ENCODE measurements at places on chromosomes 11 and 22.
A peak's percentile ranks its signal among the peaks of the same experiment; 100 is the strongest.

GRCh38 chr11:35664977-35665441 lies 2.4 kb downstream of the TRIM44 start:
- no peak for DNase-seq

DNA sequence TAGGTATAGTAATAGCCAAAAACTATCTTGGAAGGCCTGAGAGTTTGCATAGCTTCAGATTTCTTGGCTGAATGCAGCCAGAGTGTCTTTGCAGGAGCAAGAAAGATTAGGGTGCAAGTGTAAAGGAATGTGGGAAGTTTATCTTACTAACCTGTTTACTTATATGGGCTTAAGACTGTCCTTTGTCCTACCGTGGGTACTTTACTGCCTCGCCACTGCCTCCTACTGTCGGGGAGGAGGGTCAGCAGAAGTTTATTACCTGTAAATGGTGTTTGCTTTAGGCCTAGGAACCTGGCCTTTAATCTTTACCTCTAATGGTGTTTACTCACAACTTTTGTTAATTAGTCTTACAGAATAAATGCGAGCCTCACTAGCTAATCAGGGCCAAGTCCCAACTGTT lies 633.8 kb downstream of the DLG2 start:
- no peak for DNase-seq

- no peak for DNase-seq
Measured at GRCh38 chr11:122977470-122978298, 4.0 kb downstream of the BSX start.

GRCh38 chr11:81967242-81967641 lies 766.4 kb downstream of the FAM181B start:
- DNase-seq, result no peak

DNA sequence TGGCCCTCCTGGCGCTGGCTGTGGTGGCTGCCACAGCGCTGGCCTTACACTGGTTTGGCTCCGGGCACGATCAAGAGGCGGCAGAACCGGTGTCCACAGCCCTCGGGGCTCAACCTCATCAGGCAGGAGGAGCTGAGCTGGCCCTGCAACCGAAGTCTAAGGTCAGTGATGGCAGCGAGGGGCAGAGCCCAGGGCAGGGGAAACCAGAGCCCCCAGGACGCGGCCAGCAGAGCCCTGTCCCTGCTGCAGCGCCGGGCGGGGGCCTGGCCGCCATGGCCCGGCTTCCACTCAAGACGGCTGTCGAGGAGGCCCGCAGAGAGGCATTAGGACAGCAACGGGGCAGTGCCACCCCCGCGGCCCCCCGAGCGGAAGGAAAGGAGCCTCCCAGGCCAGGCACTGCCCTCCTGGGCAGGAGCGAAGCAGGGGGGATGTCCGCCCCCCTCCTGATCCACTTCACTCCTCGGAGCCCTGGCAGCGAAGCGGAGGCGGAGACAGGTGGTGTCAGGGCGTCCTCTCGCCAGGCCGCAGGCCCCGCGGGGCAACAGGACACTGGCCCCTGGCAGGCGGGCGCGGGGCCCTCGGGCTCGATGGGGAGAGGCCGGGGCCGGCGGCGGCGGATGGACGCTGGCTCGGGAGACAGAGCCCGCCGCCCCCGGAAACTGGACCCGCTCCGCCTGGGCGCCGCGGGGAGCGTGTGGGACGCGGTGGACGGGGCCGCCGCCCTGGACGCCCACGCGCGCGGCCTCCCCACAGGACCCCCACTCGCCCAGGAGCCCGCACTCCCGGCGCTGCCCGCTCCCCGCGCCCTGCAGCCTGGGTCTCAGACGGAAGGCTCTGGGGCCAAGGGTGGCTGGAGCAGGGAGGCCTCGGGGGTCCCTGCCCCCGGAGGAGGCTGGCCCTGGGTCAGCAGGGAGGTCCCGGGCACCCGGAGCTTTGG lies 895 bp downstream of the KLHDC7B start:
- no peak for DNase-seq

- no peak for DNase-seq
Measured at GRCh38 chr11:72609045-72609444, 65.2 kb downstream of the PDE2A start.

GRCh38 chr11:43404836-43405479 lies 46.2 kb downstream of the TTC17 start:
- no peak for DNase-seq

GRCh38 chr11:704781-705645 lies 1.0 kb upstream of the EPS8L2 start:
- DNase-seq, result no peak

- DNase-seq, result no peak
Measured at GRCh38 chr11:98300719-98301118, 720.0 kb upstream of the CNTN5 start.

DNA sequence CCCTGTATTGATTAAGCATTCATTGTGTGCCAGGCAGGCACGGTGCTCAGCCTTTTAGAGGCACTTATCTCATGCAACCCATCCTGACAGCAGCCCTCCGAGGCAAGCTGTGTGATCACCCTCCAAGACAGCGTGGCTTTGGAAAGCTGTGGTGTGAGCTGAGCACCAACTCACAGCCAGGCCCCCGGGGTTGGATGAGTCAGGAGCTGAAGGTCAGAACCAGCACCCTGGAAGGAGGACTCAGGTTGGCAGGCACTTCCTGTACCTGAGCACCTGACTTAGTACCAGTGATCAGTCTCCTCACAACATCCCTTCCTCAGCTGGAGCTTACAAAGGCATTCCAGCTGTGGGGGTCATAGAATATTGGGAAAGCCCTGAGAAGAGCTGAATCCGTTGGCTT lies 9.0 kb downstream of the PATZ1 start:
- DNase-seq, result no peak

DNA sequence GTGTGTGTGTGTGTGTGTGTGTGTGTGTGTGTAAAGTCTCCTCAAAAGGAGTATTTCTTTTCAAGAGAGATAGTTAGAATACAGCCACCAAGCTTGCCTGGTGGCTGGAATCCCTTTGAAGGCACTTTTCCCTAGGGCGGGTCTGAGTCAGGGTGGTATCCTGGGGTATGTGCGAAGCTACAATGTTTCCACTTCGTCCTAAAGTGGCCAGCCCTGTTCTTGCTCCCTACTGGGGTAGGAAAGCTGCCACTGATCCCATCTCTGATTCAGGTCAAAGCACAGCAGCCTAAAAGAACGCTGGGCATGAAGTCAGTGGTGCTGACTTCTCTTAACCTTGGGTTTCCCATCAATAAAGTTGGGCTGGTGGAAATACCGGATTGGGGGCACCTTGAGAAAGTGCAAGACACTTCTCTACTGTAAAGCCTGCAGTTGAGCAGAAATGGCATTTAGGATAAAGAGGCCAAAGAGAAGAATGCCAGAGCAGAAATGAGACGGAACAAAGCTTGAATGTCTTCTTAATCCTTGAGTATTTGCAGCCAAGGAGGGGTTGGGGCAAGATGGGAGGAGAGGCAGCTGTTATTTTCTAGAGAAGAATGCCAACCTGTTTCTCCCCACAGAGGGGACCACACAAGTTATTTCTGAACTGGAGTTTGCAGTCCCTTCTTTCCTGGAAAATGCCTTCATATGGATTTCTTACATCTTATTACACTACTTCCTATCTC lies 35.3 kb downstream of the ZNRF3 start:
- DNase-seq, result no peak

DNA sequence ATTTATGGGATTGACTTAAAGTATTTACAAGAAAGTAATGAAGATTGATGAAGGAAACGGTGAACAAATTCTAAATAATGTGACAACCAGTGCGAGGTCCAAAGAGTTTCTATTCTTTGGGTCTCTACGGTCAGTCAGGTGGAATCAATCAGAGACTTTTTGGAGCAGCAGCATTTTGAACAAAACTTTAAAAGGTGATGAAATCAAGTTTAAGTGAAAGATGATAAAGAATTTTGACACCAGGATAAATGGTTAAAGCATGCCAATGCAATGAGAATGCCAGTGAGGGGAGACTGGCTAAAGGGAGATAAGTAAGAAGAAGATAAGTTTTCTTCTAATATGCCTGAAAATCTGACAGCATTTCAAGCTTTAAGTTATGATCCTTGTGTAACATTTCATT lies 67.9 kb downstream of the DCUN1D5 start:
- no peak for DNase-seq

DNA sequence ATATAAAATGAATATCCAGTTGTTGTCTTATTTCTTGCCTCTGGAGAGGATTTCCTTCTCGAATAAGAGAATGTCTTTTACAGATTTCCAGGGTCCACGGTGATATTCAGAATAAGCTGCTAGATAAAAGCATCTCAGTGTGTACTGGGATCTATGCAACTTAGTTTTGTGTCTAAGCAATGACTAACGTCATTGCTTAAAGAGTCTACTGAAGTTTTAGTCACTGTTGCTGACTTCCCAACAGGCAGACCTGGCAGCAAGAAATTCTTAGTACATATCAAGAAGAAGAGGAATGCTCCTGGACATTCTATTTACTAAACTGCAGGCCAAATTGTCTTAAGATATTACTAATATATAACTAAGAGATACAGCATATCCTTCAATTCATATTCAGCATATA lies 70.3 kb downstream of the SOX6 start:
- DNase-seq, result no peak

GRCh38 chr11:68661697-68662603 lies 22.4 kb upstream of the GAL start:
- DNase-seq, result no peak

DNA sequence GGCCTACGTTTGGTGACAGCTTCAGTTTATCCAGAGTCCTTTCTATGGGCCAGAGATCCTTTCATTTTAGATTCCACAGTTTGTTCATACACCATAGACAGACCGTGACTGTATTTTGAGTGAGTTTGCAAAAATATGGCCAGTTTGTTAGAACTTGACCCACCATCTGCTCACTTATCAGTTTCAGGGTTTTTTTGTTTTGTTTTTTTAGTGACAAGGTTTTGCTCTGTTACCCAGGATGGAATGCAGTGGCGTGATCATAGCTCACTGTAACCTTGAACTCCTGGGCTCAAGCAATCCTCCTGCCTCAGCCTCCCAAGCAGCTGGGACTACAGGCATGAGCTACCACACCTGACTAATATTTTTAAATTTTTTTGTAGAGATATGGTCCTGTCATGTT lies 9.1 kb upstream of the CKAP5 start:
- DNase-seq, result no peak

DNA sequence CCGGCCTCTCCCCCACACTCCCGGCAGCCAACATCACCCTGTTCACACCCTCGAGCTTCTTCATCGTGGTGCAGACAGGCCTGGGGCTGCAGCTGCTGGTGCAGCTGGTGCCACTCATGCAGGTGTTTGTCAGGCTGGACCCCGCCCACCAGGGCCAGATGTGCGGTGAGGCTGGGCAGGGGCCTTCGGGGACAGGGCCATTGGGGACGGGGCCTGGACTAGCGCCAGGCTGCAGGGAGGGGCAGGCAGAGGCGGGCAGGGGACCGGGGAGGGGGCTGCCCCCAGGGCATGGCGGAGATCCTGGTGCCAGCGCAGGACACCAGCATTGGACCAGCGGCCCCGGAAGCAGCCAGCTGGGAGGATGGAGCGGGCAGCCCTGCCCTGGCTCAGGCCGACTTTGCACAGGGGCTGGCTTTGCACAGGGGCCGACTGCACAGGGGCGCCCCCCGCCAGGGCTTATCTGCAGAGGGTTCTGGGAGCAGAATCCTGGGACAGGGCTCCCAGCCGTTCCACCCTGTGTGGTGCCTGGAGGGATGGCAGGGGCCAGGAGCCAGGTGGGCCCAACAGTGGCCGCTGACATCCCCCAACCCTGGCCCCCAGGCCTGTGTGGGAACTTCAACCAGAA lies 8.6 kb downstream of the MUC5B start:
- DNase-seq, result no peak

DNA sequence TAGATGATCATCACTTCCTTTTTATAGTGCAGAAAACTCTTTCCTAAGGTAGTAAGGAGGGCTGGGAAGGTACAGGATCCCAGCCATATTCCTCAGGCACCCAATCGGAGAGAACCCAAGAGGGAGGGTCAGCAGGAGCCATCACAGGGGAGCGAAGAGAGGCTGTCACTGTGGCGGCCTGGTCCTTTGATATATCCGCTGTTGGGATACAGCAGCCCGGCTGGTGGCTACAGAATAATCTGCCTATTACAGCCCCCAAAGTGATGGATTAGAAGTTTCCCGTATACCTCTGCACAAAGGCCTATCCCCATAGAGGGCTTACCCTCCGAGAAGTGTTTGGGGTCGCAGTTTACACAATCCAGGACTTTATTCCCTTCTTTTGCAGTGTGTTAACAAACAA lies 48.5 kb downstream of the OR4D9 start:
- DNase-seq, result no peak

DNA sequence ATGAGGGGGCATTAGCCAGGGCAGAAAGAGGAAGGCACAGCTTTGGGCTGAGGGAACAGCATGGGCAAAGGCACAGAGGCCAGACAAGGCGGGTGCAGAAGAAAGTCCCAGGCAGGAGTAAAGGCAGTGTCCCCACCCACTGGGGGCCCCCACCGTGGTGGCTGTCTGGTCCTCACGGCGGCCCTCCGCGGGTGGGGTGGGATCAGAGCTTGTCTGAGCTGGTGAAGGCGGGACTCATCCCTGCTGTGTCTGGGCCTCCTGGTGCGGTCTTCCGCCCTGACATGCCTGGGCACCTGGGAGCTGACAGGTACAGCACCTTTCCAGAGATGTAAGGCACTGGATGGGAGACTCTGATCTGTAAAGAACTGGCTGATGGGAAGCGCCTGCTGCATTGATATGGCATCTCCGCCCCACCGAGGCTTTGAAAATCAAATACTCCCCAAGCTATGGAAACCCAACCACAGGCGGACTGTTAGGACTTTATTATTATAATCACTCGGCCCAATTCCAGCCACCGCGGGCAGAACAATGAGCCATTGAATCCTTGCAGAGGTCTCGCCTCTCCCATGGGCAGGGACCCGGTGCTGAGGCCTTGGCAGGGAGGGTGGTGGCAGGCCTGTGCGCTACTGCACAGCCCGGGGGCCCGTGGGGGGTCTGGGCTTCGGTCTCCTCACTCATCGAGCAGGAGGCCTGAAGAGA lies 14.2 kb upstream of the GNB1L start:
- peak; percentile 63 for DNase-seq
